Activated T-helper 1 cell treated with anti-CD3 and anti-CD28 coated beads, Interleukin-12 subunit alpha, Interleukin-12 subunit beta, Interleukin-2, Interleukin-4 antibody, amounts not matched to agents 30 ng/mL and 10 ng/mL and 1 ng/mL, durations not matched to agents 14 hours and 24 hours and 36 hours (primary cell): ENCODE measurements at places on chromosomes 16 and 17.

DNA sequence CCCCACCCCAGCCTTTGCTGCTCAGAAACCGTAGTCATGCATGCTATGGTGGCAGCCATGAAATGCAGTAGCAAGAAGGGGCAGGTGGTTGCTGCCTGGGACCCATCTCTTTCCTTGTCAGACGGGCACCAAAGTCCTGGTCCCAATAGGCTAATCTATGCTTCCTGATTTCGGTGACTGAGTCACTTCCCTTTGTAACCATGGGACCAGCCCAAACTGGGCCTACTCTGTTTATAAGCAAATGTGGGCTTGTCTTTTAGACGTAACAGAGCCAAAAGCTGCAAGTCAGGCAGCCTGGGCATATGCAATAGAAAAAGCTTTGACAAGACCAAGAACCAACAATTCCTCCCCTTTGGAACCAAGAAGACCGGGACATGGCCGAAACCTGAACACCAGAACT is 99.1 kb upstream of the RBBP6 start:
- peaks cover 2% of the 10 kb centered on the region for H3K27me3 ChIP-seq
- no peaks in the 10 kb centered on the region for H3K4me1 ChIP-seq
- no peaks in the 10 kb centered on the region for H3K36me3 ChIP-seq
- no peak overlapping the region for H3K4me3 ChIP-seq

DNA sequence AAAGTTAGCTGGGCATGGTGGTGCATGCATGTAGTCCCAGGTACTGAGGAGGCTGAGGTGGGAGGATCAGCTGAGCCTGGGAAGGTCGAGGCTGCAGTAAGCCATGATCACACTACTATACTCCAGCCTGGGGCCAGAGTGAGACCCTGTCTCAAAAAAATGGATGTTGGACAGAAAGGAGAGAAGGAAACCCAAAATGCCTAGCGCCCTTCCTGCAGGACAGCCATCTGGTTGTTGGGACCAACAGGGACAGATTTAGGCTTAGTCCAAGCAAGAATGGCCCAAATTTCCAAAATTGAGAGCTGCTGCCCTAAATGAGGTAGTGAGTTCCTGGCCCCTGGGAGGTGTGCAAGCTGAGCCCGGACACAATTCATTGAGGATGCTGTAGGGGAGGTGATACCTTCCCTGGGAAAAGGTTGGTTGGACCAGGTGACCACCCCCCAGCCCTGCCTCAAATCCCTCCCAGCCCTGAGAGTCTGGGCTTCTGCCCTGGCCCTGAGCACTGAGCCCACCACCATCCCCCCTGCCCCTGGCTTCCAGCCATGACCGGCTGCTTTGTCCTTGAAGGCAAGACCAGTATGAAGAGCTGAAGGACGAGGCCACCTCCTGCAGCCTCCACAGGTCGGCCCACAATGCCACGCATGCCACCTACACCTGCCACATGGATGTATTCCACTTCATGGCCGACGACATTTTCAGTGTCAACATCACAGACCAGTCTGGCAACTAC is 35.1 kb downstream of the IL21R start:
- H3K36me3 ChIP-seq = peaks cover 66% of the 10 kb centered on the region
- no peak overlapping the region for H3K4me3 ChIP-seq
- peaks cover 2% of the 10 kb centered on the region for H3K27me3 ChIP-seq
- H3K4me1 ChIP-seq = peaks cover 24% of the 10 kb centered on the region

DNA sequence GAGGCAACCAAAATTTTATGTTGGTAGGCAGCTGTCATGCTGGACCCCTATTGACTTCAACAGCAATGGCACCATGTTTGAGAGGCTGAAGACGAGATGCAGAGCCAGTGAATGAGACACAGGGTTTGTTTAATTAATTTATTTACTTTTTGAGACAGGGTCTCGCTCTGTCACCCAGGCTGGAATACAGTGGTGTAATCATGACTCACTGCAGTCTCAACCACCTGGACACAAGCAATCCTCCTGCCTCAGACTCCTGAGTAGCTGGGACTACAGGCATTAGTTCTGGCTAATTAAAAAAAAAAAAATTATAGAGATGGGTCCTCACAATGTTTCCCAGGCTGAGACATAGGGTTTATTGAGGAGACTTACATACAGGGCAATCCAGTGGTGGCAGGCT is 36.2 kb upstream of the PPM1D start:
- H3K4me3 ChIP-seq = no peak overlapping the region
- H3K27ac ChIP-seq = no peak overlapping the region
- DNase-seq = no peak
- H3K36me3 ChIP-seq = no peaks in the 10 kb centered on the region
- no peaks in the 10 kb centered on the region for H3K4me1 ChIP-seq

GRCh38 chr17:3964203-3965117 is at the start of gene ATP2A3:
TSS of gene ATP2A3 (minus strand) at chr17:3964437. CDS start at chr17:3964291, 146 bp downstream.
- no peaks in the 10 kb centered on the region for H3K36me3 ChIP-seq
- H3K4me3 ChIP-seq = peak within 1 kb of the TSS; percentile 89
- H3K4me1 ChIP-seq = peaks cover 46% of the 10 kb centered on the region
- peak within 1 kb of the TSS; percentile 90 for H3K27ac ChIP-seq
- no peaks in the 10 kb centered on the region for H3K27me3 ChIP-seq

DNA sequence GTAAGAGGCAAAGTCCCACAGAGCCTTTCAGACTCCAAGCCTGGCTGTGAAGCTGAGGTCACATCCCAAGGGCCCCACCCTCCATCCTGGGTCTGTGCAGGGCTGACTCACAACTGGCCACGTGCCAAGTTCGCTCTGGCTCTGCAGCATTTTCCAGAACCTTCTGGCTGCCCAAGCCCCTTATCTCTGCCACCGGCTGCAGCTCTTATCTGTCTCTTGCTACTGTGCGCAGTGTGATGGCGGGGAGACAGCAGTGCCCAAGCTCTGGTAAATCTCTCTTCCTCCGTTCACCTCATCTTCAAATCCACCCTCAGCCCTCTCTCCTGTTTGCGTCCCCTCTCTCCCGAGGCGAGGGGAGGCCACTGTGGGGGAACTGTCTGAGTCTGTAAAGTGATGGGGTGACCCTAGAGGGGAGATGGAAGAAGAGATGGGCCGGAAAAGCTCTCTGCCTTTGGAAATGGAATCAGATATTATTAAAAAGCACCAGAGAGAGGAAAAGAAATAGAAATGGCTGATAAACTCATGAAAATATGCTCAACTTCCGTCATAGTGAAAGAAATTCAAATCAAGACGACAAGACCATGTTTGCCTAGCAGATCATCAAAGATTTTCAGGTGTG is 162.7 kb upstream of the CDC42EP4 start:
- no peaks in the 10 kb centered on the region for H3K27me3 ChIP-seq
- H3K4me3 ChIP-seq = no peak overlapping the region
- H3K4me1 ChIP-seq = no peaks in the 10 kb centered on the region
- H3K27ac ChIP-seq = no peak overlapping the region

DNA sequence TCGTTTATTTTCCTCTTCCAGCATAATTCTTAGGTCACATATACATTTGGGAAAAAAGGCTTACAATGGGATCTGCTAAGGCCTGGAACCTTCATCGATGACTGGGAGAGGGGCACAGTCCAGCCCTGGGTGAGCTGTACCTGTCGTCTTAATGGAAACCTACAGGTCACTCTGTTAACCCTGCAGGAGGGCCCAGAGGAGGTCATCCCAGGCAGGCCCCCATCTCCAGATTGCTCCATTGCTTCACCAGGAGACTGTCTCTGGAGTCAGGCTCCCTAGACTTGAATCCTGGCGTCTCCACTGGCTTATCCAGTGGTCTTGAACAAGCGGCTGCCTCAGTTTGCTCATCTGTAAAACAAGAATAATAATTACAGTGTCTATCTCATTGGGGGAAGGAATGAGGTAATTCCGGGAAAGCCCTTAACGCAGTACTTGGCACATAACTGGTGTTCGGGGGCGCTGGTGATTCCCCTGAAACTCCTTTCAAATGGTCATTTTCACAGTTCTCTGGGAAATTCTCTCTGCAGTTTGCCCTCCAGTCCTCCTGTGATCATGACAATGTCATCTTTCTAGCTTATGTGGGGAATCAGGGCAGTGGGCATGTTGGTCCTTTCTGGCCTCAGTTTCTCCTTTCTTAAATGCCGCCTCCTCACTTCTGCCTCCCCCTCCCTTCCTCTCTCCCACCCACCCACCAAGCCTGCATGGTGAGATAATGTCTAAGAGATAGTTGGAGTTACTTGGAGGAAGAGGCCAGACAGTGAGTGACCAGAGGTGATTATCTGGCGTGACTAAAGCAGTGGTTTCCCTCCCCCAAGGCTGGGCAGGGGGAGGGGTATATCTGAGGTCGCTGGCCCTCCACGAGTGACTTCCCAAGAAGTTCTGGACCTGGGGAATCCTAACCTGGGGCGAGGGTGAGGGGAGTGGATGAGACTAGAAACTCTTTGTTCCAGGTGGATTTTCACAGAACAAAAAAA is 31.3 kb upstream of the TAC4 start:
- H3K27me3 ChIP-seq = peaks cover 35% of the 10 kb centered on the region
- H3K4me3 ChIP-seq = no peak overlapping the region
- no peak overlapping the region for H3K27ac ChIP-seq
- peaks cover 7% of the 10 kb centered on the region for H3K4me1 ChIP-seq
- no peaks in the 10 kb centered on the region for H3K36me3 ChIP-seq
- DNase-seq = no peak

- H3K27ac ChIP-seq = peak overlapping the region; percentile 97
- peaks cover 92% of the 10 kb centered on the region for H3K4me1 ChIP-seq
Measured at GRCh38 chr17:45229681-45230409, 8.2 kb downstream of the FMNL1 start.

DNA sequence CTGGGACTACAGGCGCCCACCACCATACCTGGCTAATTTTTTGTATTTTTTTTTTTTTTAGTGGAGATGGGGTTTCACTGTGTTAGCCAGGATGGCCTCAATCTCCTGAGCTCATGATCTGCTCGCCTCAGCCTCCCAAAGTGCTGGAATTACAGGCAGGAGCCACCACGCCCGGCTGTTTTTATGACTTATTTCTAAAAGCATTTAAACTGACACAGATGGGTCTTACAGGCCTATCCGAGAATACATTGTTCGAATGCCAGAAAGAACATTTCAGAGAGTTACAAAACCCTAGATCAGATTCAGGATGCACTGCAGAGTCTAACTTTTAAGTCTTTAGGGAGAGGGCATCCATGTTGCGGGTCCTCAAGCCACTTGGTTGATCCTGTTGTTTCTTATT is 234.7 kb upstream of the MAF start:
- H3K4me1 ChIP-seq = no peaks in the 10 kb centered on the region
- no peak for DNase-seq
- H3K36me3 ChIP-seq = no peaks in the 10 kb centered on the region

GRCh38 chr16:11586856-11587642 is at the start of gene LITAF:
TSS of gene LITAF (minus strand) at chr16:11586919. CDS start at chr16:11556730, 30,189 bp downstream.
- H3K4me3 ChIP-seq = peak within 1 kb of the TSS; percentile 93
- H3K27ac ChIP-seq = peak within 1 kb of the TSS; percentile 92
- H3K4me1 ChIP-seq = peaks cover 38% of the 10 kb centered on the region
- peaks cover 23% of the 10 kb centered on the region for H3K36me3 ChIP-seq
- H3K27me3 ChIP-seq = no peaks in the 10 kb centered on the region
- peak; percentile 45 for DNase-seq

DNA sequence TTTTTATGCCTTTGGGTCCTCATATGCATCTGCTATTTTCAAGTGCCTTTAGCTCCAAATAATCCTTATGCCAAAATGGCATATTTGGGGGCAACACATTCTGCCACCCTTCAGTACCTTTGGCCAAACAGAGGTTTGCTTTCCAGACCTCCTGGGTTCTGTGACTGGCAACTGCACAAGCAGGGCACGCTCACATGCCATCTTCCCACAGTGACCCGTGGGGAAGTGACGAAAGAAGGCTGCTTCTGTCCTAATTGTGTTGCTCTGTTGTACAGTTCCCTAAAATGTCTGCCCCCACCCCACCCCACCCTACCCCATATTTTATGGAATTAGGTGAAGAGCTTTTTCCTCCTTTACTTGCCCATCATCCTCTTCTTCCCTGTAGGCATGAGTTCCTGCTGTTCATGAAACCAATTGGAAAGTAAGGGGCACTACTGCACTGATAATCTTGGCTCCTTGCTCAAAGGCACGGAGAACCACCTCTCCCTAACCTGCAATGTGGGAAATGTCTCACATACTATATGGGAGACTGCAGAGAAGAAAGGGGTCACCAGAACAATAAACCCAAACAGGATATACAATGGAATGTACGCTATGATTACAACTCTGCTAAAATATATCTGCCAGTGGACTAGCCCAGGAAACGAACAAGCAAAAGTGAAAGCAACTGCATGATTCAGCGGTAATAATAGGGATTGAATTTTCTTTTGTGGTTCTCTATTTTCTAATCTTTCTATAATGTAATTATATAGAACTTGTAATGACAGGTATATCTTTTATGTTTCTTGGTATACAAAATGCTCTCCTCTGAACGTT is 3.3 kb upstream of the SLFN12L start:
- peak overlapping the region; percentile 96 for H3K27ac ChIP-seq
- peak overlapping the region; percentile 84 for H3K4me3 ChIP-seq
- H3K4me1 ChIP-seq = peaks cover 48% of the 10 kb centered on the region
- no peak for DNase-seq
- H3K36me3 ChIP-seq = peaks cover 4% of the 10 kb centered on the region
- H3K27me3 ChIP-seq = no peaks in the 10 kb centered on the region

- no peak overlapping the region for H3K27ac ChIP-seq
- DNase-seq = no peak
- no peak overlapping the region for H3K4me3 ChIP-seq
- H3K27me3 ChIP-seq = peaks cover 3% of the 10 kb centered on the region
- no peaks in the 10 kb centered on the region for H3K36me3 ChIP-seq
Measured at GRCh38 chr17:49554694-49555494, 20.8 kb upstream of the NXPH3 start.

DNA sequence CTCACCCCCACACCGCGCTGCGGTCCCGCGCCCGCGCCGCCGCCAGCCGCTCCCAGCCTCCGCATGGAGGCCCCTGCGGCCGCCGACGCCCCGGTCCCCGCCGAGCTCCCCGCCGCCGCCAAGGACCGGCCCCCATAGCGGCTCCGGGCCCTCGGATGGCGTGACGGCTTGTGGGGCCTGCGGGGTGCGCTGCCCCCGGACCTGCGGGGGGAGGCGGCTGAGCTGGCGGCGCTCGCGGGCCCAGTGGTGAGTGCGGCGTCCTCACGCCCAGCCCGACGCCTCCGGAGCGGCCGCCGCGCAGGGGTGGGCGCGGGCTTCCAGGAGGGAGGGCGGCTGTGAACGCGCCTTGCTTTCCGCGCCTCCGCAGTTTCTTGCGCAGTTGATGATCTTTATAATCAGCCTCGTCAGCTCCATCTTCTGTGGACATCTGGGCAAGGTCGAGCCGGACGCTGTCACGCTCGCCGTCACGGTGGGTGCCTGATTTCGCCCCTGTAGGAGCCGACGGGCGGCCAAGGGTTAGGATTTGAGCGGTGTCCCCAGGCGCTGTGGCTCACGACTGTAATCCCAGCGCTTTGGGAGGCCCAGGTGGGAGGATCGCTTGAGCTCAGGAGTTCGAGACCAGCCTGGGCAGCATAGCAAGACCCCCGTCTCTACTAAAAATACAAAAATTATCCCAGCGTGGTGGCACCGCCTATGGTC is 46.4 kb downstream of the SLC47A1 start:
- no peak overlapping the region for H3K4me3 ChIP-seq
- H3K27me3 ChIP-seq = peaks cover 38% of the 10 kb centered on the region
- no peaks in the 10 kb centered on the region for H3K4me1 ChIP-seq
- no peak for DNase-seq
- no peak overlapping the region for H3K27ac ChIP-seq

GRCh38 chr16:73735018-73735417 is 561.6 kb upstream of the PSMD7 start:
- no peak overlapping the region for H3K4me3 ChIP-seq
- no peaks in the 10 kb centered on the region for H3K36me3 ChIP-seq
- peaks cover 9% of the 10 kb centered on the region for H3K4me1 ChIP-seq
- no peak for DNase-seq
- H3K27me3 ChIP-seq = no peaks in the 10 kb centered on the region
